Amygdala (tissue), 56 donors: ENCODE measurements at places on chromosomes 1 and 21.

- DNase-seq = no peak
Measured at GRCh38 chr1:107842241-107842640, 122.7 kb downstream of the VAV3 start.

DNA sequence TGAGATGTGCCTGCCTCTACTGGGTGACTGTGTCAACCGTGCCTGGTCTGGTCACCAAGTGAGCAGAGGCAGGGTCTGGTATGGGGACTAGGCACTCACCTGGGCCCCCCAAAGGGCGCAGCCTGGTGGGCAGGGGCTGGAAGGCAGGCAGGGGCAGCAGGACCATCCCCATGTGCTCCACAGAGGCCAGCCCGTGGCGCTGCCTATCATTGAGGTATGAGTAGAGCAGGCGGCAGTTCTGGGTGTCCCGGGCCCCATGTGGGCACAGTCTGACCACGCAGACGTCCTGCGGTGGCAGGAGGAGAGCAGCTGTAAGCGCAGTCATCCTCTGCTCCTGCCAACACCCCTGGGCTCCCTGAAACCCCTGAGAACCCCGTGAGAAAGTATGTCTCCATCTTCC, 23.7 kb downstream of the SPOCD1 start:
- no peak for DNase-seq

DNA sequence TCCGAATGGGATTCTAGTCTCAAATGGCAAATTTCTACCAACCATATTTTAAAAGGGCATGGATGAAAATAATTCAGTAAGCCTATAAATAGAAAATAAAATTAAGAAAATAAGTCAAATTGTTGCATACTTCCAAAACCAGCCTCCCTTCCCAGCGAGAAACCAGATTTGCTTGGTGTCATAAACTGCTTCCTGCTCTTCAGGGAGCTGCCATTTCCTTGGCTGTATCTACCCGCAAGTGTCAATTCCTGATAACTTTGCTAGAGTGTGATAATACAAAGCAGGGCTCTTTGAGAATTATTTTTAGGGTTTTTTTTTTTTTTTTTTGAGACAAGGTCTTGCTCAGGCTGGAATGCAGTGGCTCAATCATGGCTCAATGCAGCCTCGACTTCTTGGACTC, 62.3 kb downstream of the S1PR1 start:
- DNase-seq = no peak

GRCh38 chr1:202745323-202745888, 35.2 kb upstream of the SYT2 start:
- DNase-seq = no peak

DNA sequence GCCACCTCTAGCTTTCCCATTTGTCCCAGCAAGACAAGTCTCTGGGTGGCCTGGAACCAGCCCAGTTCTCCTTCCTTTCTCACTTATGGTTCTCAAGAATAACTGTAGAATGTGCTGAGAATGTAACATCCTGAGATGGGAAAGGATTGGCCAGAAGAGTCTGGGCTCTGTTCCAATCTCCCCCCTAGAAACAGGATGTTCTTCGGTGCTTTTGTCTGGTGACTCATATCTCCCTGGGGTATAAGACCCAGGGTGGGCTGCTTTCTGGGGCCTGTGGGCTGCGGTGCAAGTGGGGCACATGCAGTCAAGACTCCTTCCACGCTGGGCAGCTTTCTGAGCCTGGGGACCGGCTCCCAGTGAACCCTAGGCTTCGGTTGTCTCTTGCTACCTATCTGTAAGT, 251.2 kb upstream of the POU3F1 start:
- no peak for DNase-seq

DNA sequence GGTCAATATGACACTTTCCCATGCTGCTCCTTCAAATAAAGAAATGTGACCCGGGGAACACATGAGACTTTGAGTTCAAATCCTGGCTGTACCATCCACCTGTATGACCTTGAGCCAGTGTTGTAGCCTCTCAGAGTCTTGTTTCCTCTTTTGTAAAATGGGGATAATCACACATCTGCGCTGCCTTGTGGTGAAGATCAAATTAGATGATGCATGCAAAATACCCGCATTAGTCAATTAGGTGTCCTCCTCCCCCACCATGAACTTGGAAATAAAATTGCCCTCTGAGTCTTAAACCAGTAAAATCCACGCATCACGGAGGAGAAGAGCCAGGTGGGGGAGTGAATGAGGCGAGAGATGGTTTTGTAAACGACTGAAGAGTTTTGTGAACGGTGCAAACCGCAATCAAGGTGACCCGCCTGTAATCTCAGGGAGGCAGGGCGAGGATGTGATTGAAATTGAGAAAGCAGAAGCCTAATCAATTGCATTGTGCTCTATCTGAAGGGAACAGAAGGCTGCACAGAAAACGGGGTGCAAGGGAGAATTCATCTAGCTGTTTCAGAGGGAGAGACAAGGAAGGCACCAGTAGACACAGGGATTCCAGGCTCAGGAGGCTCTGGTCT, 5.8 kb upstream of the AHDC1 start:
- no peak for DNase-seq

DNA sequence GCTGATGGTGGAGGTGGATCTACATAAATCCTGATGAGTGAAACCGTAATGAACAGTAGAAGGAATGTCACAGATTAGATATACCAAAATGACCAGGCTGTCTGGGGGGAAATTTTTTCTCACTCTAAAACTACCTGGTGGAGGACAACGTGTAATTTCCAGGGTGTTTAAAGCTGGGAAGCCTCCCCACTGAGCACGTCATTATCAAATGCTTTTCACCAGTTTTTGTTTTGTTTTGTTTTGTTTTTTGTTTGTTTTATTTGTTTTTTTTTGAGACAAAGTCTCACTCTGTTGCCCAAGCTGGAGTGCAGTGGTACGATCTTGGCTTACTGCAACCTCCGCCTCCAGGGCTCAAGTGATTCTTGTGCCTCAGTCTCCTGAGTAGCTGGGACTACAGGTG, 11.6 kb downstream of the AGPAT3 start:
- no peak for DNase-seq

- no peak for DNase-seq
Measured at GRCh38 chr21:30964283-30964682, 74.0 kb downstream of the KRTAP19-8 start.

- no peak for DNase-seq
Measured at GRCh38 chr21:20639026-20639425, 359.2 kb upstream of the NCAM2 start.

DNA sequence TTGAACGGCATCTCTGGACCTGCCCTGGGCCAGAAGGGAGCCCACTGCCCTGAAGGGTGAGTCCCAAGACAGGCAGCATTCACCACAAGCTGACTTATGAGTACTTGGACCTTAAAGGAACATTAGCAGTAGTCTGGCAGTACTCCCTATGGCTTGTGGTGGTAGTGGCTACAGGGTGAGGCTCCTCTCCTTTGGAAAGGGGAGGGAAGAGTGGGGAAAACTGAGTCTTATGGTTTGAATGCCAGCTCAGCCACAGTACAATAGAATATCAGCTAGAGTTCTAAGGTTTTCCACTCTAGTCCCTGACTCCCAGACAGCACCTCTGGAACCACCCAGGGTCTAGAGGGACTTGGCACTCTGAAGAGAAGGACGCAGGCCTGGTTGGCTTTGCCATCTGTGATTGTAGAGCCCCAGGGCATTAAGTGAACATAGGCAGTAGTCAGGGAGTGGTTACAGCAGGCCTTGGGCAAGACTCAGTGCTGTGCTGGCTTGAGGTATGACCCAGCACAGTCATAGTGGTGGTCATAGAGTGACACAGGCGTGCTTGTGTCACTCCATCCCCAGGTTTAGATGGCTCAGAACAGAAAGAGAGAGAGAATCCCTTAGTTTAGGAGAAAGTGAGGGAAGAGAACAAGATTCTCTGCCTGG, 31.0 kb downstream of the CD53 start:
- DNase-seq = no peak

- DNase-seq = no peak
Measured at GRCh38 chr21:23881783-23882182, 1725.5 kb downstream of the MRPL39 start.

DNA sequence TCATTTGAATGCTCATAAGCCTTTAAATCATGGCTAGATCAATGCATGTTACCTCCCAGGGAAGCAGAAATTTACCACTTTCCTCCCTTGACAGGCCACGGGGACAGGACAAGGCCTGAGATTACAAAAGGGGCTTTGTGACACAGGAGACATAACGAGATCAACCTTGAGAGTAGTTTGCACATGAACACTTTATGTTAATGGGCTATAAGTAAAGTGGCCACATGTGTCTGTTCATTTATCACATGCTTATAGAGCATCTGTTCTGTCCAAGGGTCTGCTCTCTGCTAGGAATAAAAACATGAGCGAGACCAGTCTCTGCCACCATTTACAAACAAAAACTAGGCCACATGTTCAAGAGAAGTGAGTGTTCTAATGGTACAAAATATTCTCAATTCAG, 144.1 kb upstream of the C8B start:
- no peak for DNase-seq

GRCh38 chr1:55427606-55428005, 212.4 kb upstream of the USP24 start:
- no peak for DNase-seq

DNA sequence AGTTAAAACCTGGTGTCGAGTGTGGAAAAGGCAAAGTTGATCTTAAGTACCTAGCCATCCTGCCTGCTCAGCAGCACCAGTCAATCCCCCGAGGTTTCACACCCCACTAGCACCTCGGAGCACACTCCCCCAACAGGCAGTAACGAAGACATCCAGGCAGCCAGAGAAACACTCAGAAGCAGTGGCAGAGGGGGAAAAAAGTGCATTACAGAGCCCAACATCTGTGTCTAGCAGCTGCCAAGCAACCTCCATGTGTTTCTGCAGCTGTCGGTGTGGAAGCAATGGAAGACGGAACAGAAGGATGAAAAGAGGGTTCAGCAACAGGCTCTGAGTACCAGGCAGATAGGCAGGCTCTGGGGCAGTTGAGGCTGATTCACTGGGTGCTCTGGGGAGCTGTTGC, 73.4 kb upstream of the PROX1 start:
- DNase-seq = no peak

GRCh38 chr1:31266547-31266946, 26.9 kb upstream of the NKAIN1 start:
- no peak for DNase-seq

GRCh38 chr1:191368891-191369654, 789.2 kb upstream of the RGS18 start:
- DNase-seq = no peak

DNA sequence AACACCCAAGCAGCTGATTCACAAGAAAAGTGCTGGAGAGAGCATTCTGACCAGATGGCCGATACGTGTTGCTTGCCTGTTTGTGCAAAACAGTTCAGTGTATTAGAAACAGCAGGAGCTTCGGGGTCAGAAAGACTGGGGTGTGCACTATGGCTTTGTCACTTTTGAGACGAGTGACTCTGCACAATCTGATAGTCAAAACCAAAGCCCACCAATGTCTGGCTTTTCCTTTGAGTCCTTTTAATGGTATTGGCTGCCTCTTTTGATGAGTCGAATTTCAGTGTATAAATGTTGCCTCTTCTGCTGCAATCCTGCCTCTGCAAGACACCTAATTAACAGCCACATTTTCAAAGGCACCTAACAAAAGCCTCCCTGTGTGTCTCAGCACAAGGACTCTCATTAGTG, 444.6 kb downstream of the AJAP1 start:
- no peak for DNase-seq

GRCh38 chr1:107352850-107353249, 212.0 kb downstream of the NTNG1 start:
- no peak for DNase-seq

- DNase-seq = no peak
Measured at GRCh38 chr1:232587141-232588008, 42.6 kb downstream of the SIPA1L2 start.

- no peak for DNase-seq
Measured at GRCh38 chr1:231487019-231487418, 41.5 kb upstream of the TSNAX start.

DNA sequence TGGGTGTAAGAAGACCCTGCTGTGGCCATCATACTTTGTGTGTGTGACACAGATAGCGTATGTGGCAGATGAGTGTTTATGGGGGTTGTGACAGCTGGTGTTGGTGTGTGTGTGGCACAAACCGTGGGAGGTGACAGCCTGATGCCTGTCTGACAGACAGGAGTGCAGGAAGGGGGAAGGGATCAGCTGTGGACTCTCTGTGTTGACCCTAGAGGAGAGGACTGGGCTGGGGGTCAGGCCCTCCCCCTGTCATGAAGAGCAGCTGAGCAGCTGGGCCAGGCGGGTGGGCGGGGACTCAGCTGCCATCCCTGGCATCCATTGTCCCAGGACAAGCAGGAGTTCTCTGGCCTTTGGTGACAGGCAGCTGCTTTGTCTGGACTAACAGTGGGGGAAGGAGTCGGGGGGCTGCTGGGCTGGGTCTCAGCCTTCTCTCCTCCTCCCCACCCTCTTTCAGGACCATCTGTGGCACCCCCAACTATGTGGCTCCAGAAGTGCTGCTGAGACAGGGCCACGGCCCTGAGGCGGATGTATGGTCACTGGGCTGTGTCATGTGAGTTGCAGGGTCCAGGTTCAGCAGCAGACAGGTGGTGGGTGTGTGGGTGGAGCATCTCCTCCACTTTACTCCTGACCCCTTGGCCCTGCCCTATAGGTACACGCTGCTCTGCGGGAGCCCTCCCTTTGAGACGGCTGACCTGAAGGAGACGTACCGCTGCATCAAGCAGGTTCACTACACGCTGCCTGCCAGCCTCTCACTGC, 2.3 kb downstream of the PLK3 start:
- peak; percentile 60 for DNase-seq

- DNase-seq = peak; percentile 29
Measured at GRCh38 chr1:221987860-221988520, 246.1 kb upstream of the DUSP10 start.

DNA sequence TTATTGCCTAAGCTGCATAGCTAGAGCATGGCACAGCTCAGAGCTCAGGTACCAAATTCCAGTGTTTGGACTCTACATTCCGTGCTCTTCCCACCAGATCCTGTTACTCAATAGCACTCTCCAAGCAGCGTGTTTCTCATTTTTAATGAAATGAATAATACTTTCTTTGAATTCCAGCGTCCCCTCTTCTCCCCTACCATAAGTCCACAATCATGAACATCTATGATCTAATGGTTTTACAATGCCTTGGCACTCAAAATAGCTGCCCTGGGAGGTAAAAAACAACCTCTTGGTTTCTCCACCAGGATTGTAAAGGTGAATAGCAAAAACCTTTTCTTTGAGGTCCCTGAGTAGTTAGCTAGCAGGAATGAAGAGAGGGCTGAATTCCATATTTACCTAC, 480.0 kb upstream of the PKN2 start:
- no peak for DNase-seq

DNA sequence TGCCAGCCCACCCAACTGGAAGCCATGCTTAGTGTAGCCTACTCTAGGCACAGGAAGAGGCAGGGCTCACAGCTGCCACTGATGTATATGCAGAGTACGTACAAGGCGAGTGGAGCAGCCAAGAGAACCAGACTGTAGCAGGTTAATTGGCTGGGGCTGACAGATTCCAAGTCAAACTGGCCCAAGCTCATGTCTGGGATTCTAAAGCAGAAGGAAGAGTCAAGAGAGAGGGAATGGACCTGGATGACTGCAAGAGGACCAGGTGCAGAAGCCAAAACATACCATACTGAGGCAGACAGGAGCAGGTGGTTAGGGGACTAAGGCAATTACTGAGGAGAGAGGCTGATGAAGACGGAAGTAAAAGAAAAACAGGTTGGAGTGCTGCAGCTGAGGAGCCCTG, 51.3 kb upstream of the LRRN2 start:
- no peak for DNase-seq

GRCh38 chr1:8010080-8010664, 15.9 kb downstream of the ERRFI1 start:
- DNase-seq = no peak
